NCI-H1417 treated with DMSO at 0.1 percent for 48 hours (cell line): ENCODE measurements at places on chromosomes 1 and 21.

GRCh38 chr1:152759453-152760173 lies 1.8 kb downstream of the KPRP start:
- DNase-seq = no peak

- no peak for DNase-seq
Measured at GRCh38 chr1:1344655-1345361, 4.4 kb downstream of the DVL1 start.

DNA sequence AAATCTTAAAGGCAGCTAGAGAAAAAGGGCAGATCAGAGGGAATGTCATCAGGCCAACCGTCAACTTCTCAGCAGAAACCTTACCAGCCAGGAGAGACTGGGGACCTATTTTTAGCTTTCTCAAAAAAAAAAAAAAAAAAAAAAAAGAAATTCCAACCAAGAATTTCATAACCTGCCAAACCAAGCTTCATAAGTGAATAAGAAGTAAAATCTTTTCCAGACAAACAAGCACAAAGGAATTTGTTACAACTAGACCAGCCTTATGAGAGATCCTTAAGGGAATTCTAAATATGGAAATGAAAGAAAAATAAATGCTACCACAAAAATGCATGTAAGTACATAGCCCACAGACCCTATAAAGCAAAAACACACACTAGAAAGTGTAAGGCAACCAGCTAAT lies 267.7 kb downstream of the AKT3 start:
- no peak for DNase-seq

GRCh38 chr1:941588-942383 lies 17.3 kb downstream of the NOC2L start:
- DNase-seq = peak; percentile 43

- no peak for DNase-seq
Measured at GRCh38 chr21:45413922-45414321, 9.0 kb downstream of the COL18A1 start.

DNA sequence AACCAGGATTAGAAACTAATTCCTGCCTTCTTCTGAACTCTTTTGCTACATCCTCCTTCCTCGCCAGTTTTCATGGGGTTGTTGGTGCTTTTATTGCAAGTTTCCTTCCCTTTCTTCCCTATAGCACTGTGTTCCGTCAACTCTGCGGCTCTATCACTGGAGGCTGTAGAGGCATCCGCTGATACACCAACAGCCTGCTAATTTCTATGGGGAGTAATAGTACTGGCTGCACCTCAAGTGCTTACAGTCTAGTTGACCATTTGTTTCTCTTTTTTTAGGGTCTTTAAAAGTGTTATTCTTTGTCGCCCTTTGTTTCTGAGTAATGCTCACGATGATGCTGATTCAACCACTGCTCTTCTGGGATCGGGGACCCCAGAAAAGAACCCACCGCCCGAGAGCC lies 746 bp downstream of the MIS18A start:
- DNase-seq = no peak

DNA sequence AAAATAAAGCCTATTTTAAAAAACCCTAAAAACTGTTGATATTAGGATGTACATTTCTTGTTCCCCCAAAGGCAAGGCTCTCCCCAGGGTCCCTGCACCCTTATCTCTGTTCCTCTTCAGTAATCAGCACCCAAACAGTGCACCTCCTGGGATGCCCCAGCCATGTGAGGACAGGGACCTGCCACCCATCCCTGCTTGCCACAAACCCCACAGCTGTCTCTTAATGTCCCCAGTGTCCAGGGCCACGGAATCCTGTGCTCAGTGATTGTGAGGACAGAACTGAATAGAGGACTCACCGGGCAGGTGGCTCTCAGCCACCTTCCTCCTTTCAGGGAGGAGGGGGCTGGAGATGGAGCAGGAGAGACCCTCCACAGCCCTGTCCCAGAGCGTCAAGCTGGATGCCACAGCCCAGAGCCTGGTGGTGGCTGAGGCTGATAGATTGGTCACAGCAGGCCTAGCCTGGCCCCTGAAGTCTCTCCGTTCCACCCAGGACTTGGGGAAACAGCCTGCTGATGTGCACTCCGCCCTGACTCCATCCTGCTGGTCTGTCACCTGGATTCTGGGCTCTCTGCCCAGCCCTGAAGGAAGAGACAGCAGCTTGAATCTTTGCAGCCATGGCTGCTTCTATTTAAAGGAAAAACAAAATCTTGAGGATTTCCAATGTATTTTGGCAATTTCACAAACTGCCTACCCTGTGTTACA lies 23.1 kb downstream of the RNF187 start:
- no peak for DNase-seq

DNA sequence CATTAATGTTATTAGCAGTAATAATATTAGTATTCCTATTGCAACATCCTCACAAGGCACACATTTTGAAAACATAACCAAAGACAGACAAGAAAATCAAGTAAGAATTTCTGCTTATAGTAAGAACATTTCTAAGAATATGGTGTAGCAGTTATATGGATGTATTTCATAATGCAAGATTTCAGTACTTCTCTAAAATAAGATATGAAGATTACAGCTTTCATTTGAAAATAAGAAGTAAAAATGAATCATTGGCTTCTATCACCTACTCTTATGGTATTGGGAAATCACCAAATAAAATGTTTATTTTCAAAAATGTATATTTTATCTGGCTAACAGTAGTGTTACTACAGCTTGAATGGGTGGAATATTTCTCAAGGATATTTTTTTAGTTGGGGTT lies 103.8 kb upstream of the USP25 start:
- no peak for DNase-seq

DNA sequence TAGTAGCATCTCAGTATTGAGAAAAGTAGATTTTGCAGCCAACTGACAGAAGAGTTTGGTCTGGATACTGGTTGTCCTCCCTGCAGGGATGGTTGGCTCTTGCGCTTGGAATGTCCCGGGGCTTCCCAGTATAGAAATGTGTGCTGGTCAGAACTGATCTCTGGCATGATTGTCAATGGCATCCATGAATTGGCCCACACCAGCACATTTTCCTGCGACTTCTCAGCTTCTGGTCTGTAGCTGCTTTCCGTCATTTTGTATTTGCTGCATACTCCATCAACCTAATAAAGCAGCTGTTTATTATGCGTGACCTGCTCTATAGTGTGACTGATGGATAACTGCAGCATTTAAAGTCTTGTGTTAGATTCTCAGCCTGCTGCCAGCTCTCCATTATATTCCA lies 203.7 kb downstream of the S1PR1 start:
- no peak for DNase-seq

DNA sequence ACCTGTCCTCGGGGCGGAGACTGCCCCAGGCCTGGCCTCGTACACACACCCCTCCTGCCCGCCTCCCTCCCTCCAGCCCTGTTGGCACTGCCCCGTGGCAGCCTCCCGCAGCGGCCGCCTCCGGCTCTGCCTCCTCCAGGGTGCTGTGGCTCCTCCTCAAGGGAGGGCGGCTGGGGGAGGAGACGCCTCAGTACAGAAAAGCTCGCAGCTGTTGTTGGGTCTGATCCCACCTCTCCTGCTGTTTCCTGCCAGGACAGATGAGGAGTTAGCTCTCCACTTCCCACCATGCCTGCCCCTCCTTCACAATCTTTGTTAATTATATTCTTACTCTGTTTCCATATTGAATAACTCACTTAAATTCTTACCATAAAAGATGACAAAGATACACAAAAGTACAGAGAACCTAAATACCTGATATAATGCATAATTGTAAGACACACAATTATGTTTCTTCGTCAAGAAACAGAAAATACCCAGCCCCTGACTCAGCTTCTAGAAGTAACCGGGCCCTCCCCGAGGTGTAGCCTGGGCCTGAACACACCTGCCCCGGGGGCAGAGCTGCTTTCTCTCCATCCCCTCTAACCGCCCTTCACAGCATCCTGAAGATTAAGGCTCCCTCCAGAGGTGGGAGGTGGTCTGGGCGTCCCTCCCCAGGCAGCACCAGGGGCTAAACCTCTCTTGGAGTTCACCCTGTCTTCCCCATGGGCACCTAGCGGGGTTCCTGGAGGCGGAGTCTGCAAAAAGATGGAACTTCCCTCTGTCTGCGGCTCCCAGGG lies 30.6 kb upstream of the COL6A1 start:
- DNase-seq = peak; percentile 2

DNA sequence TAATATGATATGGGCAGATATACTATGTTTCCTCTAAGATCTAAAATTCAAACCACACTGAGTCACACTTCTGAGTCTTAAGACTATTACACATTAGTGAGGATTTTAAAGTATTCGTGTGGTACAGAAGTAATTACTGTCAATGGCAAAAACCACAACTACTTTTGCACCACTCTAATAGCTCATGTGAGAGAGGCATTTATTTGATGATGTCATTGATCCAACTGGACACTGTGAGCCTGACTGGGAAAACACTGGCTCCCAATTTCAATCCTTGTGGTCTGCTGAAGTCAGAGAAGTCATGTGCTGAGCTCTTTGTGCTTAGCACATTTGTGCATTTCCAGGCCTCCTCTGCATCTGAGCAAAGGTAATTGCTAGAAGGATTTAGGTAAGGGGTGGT lies 377.8 kb downstream of the USH2A start:
- DNase-seq = no peak

DNA sequence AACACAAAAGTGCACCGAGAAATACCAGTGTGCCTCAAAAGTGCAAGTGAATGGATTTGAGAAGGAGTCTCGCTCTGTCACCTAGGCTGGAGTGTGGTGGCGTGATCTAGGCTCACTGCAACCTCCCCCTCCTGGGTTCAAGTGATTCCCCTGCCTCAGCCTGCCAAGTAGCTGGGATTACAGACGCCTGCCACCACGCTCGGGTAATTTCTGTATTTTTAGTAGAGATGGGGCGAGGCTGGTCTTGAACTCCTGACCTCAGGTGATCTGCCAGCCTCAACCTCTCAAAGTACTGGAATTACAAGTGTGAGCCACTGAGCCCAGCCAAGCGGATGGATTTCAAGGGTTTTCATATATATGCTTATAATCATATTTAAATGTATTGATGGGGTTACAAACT lies 35.8 kb downstream of the PRRX1 start:
- DNase-seq = no peak

- no peak for DNase-seq
Measured at GRCh38 chr1:183339556-183340167, 78.5 kb downstream of the NMNAT2 start.

- DNase-seq = no peak
Measured at GRCh38 chr1:114077188-114077587, 76.5 kb downstream of the SYT6 start.

DNA sequence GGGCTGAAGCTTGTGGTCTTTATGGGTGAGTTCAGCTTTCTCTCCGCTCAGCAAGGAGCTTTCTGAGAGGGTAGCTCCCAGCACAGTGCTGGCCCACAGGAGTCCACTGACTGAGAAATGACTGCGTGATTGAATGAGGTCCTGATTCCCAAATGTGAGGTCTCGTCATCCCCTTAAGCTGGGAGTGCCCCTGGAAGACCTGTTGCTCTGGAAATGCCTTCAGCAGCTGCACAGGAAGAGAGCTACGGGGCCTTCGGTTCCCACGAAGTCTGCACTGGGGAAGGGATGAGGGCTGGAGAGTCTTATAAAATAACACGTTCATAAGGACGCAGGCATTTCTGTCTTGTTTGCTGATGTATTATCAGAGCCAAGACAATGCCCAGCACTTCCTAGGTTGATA lies 14.0 kb downstream of the TNNT2 start:
- DNase-seq = no peak

- DNase-seq = no peak
Measured at GRCh38 chr1:109306832-109307273, at the start of gene MYBPHL. MYBPHL (minus strand) TSS chr1:109307011; CDS start chr1:109306991, 20 bp downstream.

- no peak for DNase-seq
Measured at GRCh38 chr1:189305279-189305678, 1172.4 kb downstream of the BRINP3 start.

- DNase-seq = no peak
Measured at GRCh38 chr21:46182548-46183336, 1.5 kb downstream of the SPATC1L start.

GRCh38 chr1:38029081-38029681 lies 16.6 kb downstream of the UTP11 start:
- DNase-seq = peak; percentile 51

- no peak for DNase-seq
Measured at GRCh38 chr1:83961571-83962295, 37.2 kb downstream of the TTLL7 start.

- no peak for DNase-seq
Measured at GRCh38 chr1:221993444-221993948, 251.6 kb upstream of the DUSP10 start.

DNA sequence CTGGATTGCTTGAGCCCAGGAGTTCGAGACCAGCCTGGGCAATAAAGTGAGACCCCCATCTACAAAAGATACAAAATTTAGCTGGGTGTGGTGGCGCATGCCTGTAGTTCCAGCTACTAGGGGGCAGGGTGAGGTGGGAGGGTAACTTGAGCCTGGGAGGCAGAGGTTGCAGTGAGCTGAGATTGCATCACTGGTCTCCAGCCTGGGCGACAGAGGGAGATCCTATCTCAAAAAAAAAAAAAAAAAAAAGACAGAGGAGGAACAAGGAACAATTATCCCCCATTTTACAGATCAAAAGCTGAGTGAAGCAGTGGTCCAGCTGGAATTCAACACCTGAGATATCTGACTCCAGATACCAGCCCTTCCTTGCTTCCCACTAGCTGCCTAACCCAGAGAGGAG lies 34.8 kb downstream of the L1TD1 start:
- DNase-seq = no peak

- no peak for DNase-seq
Measured at GRCh38 chr1:172105230-172105629, 263.9 kb downstream of the DNM3 start.

- DNase-seq = no peak
Measured at GRCh38 chr1:91682882-91683597, 182.4 kb downstream of the CDC7 start.

GRCh38 chr1:168397806-168398205 lies 117.1 kb downstream of the TBX19 start:
- no peak for DNase-seq

- no peak for DNase-seq
Measured at GRCh38 chr1:248622570-248623001, 12.3 kb downstream of the OR2T11 start.

- DNase-seq = no peak
Measured at GRCh38 chr1:94713472-94714141, 106.5 kb upstream of the SLC44A3 start.

DNA sequence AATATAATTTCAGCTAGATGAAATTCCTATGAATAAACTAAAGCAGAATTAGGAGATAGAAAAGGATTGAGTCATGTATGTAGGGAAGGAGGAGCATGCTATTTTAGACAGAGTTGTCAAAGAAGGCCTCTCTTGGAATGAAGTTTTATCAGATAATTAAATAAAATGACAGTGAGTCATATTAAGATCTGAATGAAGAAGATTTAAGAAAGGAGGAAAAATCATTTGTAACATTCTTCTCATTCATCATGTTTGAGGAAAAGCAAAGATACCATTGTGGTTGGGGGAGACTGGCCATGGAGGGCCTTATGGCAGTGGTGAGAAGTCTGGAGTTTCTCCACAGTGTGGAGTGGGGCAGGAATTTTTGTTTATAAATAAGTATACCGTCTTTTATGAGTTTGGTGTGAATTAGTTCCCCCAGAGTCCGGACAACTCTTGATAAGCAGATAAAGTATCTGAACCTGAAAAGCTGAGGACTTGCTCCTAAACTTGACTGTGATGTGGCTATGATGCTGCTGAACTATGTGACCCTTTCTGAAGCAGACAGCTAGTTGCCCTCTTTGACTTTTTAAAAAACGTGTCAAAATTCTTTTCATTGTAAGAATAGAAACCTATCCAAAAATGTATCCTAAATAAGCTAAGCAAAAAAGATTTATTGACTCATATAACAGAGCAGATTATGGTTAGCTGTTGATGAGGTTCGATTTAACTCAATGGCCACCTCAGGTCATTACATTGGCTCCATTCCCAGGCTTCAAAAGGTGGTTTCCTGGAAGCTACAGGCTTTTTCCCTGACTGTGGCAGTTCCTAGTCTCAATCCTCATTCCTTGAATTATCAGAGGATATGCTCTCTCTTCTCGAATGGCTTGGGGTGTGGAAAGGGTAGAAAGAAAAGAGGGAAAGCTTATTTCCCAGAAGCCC lies 90.8 kb downstream of the LHX9 start:
- no peak for DNase-seq
